EH (cell line): ENCODE measurements at places on chromosomes 16 and 17.

DNA sequence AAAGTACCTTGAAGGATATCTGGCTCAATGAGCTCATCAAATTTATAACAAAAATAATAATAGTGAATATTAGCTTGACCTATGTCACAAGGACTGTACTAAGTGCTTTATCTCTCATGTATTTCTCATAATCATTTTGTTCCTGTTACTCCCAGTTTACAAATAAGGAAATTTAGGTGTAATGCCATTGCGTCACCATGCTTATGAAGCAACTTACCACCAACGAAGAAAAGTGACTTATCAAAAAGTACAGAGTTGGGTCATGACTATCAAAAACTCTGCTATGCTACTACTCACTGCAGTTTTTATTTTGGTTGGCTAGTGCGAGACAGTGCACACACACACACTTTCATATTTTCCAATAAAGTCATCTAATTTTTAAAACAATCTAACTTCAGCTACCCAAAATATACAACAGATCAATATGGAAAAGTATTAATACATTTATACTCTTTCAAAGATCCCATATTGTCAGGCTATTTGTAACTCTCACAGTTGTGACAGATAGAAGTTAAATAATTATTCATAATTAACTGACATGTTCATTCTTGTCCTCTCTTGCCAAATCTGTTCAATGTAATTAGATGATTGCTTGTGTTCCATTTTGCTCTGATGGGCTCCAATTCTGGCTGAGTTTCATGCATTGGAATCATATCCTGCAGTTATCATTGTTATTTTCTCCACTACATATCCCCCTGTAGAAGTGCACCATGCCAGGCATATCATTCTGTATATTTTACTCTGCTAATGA lies 119.4 kb downstream of the KCNJ2 start:
- no peak for DNase-seq

DNA sequence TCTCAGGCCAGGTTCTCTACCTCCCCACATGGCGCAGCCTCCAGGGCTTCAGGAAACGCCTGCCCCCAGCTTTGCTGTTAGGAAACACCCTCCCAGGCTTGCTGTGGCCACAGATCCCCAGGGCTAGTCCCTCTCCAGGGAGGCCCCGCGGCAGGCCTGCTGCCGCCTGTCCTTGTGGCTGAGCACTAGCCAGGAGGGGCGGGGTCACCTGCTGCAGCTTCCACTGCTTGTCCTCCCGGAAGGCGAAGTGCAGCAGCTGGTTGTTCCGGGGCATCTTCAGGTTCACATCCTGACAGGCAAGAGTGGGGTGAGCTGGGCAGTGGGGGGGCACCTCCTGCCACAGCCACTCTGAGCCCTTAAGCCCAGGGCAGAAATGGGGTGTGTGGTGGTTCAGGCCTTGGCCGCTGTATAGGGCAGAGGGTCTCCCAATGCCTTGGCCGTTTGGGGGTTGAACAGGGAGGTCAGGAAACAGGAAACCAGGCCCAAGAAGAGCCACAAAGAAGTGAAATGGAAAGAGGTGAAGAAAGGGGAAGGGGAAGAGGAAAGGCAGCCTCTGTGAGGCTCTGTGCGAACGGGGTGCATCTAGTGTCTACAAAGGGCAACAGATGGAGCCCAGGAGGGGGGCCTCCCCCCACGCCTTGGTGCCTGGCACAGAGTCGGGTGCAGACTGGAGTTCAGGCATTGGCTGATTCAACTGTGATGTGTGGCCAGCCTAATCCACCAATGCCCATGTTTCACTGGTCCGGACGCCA lies 2.0 kb downstream of the ROGDI start:
- no peak for DNase-seq

DNA sequence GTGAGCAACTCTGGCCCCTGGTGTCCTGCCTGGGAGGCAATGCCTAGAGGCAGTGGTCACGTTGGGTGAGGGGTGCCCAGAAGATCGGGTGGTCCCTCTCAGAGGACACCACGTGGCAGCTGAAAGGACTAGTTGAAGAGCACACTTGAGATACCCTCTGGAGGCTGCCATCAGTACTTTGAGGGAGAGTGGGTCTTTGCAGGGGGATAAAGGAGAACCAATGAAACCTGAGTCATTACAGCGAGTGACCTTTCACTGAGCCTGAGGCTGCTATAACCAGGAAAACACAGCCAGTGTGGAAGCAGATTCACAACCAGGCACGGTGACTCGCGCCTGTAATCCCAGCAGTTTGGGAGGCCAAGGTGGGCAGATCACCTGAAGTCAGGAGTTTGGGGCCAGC lies 18.9 kb downstream of the CA4 start:
- no peak for DNase-seq

GRCh38 chr17:79072544-79072943 lies 2.1 kb upstream of the ENGASE start:
- no peak for DNase-seq

DNA sequence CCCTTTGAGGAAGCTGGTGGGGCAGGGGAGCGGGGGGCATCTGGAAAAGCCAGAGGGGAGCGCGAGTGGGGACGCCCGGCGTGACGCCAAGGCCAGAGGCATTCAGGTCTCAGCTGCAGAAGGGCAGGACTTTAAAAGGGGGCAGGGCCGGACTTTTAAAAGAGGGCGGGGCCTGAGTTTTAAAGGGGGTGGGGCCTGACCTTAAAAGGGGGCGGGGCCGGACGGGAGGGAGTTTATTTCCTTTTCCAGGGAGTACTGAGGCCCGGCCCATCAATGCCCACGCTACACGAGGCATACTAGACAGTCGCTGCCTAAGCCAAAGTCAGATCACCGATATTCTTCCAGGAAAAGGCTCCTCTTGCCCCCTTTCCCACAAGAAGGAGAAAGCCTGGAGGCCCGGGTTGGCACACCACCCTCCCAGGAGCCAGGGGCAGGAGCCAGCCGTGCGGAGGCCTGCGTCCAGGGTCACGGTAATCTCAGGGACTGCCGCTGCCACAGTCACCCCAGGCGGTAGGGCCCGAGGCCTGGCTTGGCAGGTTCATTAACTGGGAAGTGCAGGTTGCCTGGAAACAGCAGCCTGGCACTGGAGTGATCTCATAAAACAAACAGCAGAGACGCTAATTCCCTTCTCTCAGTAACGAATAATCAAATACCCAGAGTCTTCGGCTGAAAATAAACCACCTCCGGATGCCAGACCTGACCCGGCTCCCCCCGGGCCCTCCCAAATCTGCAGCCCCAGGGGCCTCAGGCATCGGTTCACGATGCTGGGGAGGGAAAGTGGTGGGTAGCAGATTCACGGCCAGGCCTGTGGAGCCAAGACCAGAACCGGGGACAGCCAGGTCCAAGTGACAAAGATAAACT lies 90.7 kb downstream of the TIMM22 start:
- DNase-seq: no peak

DNA sequence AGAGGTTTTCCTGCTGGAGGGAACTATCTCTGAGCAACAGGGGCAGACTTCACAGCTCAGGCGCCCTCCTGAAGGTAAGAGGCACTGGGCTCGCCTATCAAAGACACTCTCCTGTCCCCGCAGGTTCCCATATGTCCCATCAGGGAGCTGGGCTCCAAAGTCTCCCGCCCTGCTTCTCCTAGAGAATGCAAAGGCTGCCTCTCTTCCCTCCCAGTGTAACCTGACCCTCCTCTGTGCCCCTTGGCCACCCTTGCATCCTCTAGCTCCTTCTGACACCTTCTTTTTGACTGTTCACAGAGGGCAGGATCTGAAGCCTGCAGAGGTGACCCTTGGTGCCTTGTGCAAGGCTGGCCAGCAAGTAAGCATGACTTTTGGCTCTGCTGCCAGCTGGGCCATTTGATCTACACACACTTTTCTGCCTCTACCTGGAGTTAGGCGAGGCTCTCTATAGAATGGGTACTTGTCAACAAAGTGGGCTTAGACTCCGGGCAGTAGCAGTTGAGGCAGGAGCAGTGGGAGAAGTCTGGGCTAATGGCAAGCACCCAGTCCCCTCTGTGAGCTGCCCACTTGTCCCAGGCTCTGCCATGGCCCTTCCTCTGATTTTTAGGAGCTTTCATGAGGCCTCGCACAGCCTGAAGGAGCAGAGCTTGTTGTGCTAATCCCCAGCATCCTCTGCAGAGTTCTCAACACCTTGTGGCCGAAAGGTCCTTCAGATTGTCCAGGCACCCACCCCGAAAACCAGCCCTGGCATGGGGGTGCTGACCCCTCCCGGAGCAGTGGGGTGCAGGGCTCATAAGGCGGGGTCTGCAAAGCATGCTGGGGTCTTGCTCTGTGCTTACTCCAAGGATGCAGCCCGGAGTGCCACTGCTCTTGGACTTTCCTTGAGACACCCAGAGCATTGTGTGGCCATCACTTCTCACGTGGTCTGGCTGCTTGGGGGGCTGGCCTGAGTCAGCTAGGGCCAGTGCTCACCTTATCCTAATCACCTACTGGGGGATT lies 122.9 kb downstream of the METRNL start:
- peak; percentile 39 for DNase-seq

GRCh38 chr16:54548281-54548680 lies 261.7 kb upstream of the IRX3 start:
- no peak for DNase-seq

GRCh38 chr16:88700636-88701482 lies 5.3 kb downstream of the RNF166 start:
- peak; percentile 75 for DNase-seq

- peak; percentile 12 for DNase-seq
These were observed 21.2 kb downstream of the LIG3 start for GRCh38 chr17:35001549-35001948.

GRCh38 chr16:54462151-54462651 lies 175.6 kb upstream of the IRX3 start:
- peak; percentile 93 for DNase-seq

- DNase-seq: peak; percentile 3
These were observed 141.3 kb downstream of the ABCC12 start for GRCh38 chr16:48014349-48015135.

- no peak for DNase-seq
These were observed 56.2 kb upstream of the CACNG5 start for GRCh38 chr17:66778531-66779236.

DNA sequence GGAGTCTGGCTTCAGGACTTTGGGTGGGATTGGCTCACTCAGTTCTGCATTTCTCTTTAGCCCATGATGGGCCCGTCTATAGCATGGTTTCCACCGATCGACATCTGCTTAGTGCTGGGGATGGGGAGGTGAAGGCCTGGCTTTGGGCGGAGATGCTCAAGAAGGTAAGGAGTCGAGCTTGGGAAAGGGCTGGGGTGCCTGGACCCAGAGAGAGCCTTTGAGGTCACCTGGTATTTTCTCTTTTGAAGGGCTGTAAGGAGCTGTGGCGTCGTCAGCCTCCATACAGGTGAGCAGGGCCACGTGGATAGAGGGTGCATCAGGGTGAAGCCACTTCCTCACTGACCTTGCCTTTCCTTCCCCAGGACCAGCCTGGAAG lies 2.2 kb downstream of the THOC6 start:
- no peak for DNase-seq

DNA sequence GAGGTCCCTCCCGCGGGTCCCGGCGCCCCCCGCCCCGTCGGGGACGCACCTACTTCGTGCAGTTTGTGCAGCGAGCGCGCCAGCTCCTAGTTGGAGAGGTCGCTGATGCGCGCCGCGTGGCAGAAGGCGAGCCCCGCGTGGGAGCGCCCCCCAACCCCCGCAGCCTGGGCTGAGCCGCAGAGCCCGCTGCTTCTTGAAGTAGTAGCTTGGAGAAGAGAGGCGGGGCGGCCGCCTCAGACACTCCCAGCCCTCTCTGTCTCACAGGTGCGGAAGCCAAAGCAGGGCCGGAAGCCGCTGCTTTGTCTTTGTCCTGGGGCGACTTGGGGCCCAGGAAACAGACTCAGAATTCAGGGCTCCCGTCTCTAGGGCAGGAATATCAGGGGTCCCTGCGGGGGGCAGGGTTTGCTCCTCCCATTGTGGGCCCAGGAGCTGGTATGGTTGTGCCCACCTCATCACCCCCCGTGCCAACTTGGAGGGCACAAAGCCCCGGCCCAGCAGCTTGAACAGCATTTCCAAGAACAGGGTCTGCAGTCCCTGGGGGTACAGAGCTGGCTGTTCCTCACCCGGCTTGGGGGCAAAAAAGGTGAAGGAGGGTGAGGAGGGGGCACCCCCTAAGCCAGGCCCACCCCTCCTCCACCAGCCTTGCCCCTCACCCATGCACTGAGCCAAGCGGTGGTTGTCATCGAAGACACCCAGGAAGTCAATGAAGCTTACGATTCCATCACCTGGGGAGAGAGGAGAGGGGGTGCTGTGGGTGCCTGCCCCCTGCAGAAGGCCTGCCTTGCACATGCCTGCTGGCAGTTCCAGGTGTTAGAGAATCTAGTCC lies 13.5 kb downstream of the SPATA32 start:
- no peak for DNase-seq

- DNase-seq: peak; percentile 30
These were observed 89.1 kb downstream of the CDH13 start for GRCh38 chr16:82715833-82716232.

GRCh38 chr17:46814446-46814845 lies 4.0 kb downstream of the WNT3 start:
- no peak for DNase-seq

- no peak for DNase-seq
These were observed 6.1 kb downstream of the ZG16 start for GRCh38 chr16:29784157-29784556.

- DNase-seq: peak; percentile 28
These were observed 55.5 kb downstream of the SEC14L1 start for GRCh38 chr17:77196251-77196650.

GRCh38 chr17:71071837-71072236 lies 902.5 kb downstream of the KCNJ2 start:
- peak; percentile 97 for DNase-seq

- DNase-seq: no peak
These were observed 182.4 kb downstream of the HS3ST4 start for GRCh38 chr16:25874196-25874595.

DNA sequence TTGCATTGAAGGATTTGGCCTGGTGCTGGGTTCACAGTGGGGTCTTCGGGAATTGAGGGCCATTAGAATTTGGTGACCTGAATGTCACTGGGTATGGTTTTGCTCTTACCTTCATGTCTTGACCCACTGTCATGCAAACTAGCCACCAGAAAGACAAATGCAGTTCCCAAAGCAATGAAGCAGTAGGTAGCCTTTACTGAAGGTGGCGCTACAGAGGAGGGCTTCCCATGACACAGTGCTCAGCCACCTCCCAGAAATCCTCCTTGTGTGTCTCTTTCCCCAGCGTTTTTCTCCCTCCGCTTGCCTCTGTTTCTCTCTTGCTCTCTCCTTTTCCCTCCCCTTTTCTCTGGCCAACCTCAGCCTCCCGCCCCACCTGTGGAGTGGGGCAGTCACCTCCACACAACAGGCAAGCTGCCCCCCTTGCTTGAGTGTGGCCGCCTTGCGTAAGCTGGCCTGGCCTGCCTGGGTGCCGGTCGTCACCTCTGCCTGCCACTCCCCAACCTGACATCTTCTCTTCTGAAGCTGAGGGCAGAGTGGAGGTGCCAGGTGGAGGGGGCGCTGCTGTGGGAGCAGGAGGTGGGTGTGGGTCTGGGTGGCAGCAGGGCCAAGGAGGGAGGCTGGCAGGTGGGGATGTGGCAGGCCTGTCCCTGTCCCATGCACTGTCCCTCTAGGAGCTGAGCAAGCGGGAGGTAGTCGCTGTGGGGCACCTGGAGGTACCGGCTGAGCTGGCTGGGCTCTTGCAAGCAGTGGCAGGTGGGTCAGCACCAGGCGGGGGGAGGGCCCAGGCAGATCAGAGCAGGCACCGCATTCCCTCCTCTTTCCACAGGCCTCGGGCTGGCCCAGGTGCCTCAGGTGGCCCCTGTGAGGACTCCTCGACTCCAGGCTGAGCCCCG lies 34.7 kb downstream of the MYO15A start:
- DNase-seq: peak; percentile 26
